ENCODE measurements at places on chromosomes 5 and 9.

DNA sequence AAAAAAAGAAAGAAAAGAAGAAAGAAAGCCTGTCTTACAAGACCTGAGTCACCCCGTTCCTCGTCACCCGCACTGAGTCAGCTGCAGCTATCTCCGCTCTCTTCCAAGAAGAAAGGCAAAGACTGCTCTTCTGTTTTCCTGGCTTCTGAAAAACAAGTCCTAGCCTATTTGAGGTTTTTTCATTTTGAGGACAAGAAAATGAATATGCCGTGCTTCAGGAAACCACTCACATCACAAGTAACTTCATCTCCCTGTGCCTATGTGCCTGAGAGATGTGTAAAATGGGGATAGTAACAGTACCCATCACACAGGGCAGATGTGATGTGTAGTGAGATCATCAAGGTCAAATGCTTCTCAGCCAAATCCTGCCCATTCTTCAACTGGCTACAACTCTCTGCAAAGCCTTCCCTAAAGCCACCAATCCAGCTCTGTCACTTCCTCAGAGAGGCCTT, 78.4 kb downstream of the GLDC start:
- peak; percentile 75 for DNase-seq

DNA sequence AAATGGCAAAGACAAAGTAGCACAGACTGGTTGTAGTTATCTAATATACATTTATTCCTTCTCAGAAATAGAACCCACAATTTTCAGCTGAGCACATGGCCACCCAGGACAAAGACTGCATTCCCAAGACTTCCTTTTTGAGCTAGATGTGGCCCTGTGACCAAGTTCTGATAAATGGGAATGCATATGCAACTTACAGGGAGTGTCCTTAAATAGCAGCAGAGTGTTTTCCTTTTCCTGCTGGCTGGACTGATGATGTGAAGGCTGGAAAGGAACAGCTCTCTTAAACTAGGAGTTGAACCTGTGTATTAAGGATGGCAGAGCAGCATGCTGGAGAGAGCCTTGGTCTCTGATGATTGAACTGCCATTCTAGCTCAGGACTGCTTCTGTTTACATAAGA, 74.7 kb upstream of the TNPO1 start:
- DNase-seq, result no peak

DNA sequence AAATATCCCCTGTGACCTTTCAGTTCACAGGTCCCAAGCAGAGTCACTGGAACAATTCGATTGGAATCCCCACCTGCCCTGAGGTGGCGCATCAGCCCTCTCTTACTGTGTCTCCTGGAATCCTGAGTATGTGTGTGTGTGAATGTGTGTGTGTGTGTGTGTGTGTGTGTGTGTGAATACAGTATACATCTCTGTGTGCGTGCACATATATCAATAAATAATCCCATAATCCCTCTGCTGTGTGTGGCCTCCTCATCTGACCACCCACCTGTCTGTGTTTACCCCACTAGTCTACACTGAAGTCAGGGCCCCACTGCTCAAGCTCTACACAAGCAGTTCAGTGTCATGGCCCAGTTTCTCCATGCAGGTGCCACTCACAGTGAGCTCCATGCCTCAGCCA, 187.4 kb downstream of the ERCC6L2 start:
- DNase-seq, result no peak

- DNase-seq, result no peak
These were observed 9.0 kb downstream of the IL33 start for GRCh38 chr9:6224393-6225154.

GRCh38 chr5:166722939-166723338, 1568.5 kb upstream of the WWC1 start:
- DNase-seq, result peak; percentile 80

DNA sequence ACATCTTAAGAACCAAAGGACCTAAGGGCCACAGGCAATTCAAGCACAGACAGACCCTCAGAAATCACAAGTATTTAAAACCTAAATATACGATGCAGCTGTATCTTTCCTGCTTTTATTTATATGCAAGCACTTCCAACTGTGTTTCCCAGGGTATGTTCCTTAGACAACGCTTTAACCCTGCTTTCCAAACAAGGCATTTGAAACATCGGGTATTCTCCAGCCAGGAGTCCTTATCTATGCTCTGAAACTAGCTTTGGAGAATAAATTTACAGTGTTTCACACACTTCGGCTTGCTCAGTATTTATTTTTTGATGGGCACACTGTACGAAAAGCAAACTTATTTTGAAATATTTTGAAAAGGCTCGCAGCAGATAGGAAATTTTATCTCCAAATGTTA, 13.5 kb downstream of the NR6A1 start:
- DNase-seq, result no peak

DNA sequence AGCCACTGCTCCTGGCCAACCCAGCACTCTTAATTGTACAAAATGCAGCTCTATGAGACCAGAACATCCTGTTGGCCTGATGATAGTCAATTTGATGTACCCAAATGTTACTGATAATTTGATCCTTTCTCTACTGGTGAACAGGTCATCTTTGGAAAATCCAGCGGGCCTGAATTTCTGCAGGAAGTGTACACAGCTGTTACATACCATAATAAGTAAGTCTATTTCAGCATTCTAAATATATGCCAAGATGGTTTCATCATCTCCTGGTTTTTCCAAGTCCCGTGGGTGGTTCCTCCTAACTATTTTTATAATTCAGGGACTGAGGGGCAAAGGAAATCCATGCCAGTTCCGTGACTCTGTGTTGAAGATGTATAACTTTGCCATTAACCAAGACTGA, 155.4 kb downstream of the DOCK8 start:
- no peak for DNase-seq

GRCh38 chr9:107283623-107284616, 841 bp downstream of the RAD23B start:
- peak; percentile 74 for DNase-seq

GRCh38 chr9:25377039-25377438, 301.2 kb downstream of the TUSC1 start:
- no peak for DNase-seq

DNA sequence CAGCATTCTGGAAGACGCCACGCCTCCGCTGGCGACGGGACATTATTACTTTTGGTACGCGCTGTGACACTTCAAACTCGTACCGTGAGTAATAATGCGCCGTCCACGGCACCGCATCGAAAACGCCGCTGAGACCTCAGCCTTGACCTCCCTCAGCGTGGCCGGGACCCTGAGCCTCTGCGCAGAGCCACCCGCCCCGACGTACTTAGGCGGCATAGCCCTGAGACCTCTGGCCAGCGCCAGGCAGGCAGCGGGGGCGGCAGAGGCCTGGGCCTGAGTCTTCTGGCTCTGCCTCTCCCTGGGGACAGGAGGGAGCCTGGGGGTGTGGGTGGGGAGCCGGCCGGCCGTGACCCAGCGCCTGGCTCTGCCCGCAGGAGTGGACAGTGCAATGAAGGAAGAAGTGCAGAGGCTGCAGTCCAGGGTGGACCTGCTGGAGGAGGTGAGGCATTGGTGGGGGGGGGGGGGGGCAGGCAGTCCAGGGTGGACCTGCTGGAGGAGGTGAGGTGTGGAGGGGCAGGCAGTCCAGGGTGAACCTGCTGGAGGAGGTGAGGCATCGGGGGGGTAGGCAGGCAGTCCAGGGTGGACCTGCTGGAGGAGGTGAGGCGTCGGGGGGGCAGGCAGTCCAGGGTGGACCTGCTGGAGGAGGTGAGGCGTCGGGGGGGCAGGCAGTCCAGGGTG, 8.0 kb downstream of the EGFL7 start:
- DNase-seq, result no peak

- DNase-seq, result no peak
These were observed 95.6 kb downstream of the RXRA start for GRCh38 chr9:134421888-134422287.

DNA sequence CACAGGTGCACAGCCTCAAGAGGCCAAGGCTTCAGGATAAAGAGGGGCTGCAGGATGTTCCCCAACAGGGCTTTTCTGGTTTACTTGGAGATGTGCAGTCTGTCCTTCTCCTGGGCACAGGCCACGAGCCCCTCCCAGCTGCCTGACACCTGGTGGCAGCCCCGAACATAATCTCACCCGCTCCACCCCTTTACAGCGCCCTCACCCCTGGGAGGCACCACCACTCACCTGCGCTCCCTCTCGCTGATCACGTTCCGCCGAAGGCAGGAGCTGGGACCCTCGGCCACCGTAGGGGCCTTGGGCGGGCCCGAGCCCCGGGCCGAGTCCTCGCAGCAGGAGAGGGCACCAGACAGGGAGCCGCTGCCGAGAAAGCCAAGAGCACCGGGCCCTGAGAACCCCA, 514 bp downstream of the SOHLH1 start:
- no peak for DNase-seq

DNA sequence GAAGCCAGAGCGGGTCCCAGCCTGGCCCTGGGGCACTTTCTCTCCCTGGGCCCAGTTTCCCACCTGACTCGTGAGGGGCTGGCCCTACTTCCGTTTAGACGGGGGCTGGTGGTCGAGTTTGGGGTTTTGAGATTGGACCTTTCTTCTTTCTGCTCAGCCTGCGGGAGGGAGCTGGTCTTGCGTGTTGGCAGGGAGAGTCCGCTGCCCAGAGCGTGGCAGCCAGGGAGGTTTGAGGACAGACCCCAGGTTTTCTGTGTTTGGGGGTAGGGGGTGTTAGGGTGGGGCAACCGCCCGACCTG, 6.0 kb upstream of the PITX1 start:
- DNase-seq, result no peak

- no peak for DNase-seq
These were observed 350 bp upstream of the SLC25A46 start for GRCh38 chr5:110738503-110738811.

- no peak for DNase-seq
These were observed 23.1 kb downstream of the FAT2 start for GRCh38 chr5:151568036-151568435.

DNA sequence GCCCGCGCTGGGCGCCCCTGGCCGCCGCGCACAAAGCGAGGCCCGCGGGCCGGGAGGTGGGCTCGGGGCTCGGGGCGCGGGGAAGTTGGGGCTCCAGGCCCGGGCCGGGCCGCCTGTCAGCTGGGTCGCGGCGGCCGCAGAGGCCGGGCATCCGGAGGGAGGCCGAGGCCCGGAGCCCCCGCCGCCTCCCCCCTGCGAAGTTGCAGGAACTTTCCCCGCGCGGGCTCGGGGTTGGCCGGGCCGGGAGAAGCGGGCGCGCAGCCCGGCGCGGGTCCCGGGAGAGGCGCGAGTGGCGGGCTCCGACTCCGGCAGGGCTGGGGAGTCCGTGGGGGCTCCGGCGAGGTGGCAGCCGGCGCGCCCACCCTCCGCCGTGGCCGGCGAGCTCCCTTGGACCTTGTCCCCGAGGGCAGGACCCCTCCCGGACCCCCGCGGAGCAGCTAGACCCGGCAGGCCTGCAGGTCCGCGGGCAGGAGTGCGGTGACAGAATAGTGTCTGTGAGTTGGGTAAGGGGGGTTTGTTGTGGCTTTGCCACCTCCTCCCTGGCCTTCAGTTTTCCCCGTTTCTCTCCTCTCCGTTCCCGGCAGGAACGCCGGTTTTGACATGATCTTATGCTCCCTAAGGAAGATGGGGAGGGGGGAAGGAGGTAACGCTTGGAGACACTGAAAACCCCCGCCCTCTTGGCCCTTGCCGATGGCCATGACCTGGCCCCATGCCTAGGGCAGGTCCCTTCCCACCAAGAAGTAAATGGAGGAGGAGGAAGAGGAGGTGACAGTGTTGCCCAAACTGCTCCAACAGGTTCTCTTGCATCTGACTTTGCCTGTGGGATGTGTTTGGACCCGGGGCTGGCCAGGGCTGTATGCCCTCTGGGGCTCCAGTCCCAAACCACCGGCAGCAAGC, 942 bp downstream of the PHF2 start:
- DNase-seq, result no peak
